ENCODE measurements at places on chromosomes 2 and 18.
A peak's percentile ranks its signal among the peaks of the same experiment; 100 is the strongest.

- DNase-seq = peak; percentile 64
These were observed 65.5 kb downstream of the DGKD start for GRCh38 chr2:233419602-233420391.

- DNase-seq = no peak
These were observed 3.5 kb upstream of the B3GNT7 start for GRCh38 chr2:231391981-231392380.

DNA sequence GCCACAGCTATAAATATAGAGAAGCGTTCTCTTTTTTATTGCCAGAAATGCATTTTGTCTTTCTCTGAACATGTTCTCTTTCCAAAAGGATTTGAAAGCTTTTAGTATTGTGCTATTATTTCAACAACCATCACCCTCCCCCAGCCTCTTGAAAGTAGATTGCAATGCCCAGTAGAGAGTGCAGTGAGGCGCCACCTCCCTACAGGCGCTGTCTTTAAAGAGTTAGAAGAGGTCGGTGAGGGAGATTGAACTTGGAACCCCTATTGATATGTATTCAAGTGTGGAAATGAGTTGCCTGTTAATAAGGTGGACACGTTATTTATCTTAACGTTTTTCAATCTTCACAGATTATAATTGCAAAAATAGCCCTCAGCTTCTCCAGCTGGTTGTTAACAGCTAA is 360.3 kb downstream of the LRP1B start:
- DNase-seq = no peak

DNA sequence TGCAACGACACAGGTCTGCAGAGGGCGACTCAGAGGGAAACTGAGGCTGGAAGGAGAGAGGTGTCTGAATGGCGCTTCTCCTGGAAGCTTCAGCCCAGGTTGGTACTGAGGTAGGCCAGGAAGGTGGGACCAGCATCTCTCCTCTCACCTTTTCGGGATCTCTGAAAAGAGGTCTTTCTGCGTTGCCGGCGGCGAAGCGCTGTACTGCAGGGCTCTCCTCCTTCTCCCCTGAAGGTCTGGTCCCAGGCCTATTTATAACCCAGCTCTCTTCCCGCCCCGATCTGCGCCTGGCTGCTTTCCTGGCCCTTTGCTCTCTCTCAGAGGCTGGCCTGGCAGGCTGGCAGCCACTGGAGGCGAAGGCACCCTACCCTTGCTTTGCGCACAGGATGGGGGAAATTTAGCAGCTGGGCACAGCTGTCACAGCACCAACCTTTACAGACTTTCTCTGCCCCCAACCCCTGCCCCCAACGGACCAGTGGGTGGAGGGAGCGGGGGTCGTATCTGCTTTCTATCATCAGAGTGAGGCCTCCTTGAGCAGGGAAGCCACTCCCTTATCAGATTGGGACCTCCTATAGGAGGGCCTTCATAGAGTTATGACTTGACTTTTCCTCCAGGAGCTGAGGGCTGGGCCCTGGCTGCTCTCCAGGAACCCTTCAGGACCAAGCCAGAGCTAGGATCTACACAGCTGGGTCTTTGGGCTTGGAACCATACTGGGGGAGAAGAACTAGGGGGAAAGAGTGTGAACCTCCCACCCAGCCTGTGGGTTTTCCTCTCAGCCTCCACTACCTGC is 1.1 kb downstream of the DYSF start:
- no peak for DNase-seq

DNA sequence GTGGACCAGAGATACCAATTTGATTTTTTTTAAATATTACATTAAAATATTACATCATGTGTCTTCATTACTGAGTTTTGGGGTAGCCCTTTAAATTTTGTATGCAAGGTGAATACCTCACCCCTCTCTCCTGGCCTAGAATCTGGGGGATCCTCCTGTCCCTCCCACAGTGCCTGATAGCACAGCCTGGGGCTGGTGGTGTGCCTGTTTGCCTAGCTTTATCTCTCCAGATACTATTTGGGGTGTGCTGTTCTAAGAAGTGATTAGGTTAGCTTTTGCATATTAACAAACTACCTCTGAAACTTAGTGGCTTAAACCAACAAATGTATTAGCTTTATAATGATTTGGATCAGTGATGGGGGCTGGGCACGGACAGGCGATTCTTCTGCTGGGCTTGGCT is 20.7 kb upstream of the B3GNT7 start:
- no peak for DNase-seq

DNA sequence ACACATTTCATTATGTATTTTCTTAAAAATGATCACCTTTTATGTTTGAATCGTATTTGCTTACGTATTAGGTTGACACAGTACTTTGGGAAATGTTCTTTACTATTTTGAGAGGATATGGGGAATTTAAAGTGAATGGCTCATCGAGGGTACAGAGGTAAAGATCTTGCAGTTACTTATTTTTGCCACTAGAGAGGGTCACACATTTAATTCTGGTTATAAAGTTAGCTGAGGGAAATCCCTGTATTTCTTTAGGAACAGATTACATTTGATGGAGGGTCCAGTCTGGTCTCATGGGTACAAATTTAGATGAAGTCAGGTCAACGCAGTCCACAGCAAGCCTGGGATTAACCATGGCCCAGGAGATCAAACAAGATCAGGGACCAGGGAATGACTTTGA is 24.5 kb downstream of the DYNC2LI1 start:
- no peak for DNase-seq

DNA sequence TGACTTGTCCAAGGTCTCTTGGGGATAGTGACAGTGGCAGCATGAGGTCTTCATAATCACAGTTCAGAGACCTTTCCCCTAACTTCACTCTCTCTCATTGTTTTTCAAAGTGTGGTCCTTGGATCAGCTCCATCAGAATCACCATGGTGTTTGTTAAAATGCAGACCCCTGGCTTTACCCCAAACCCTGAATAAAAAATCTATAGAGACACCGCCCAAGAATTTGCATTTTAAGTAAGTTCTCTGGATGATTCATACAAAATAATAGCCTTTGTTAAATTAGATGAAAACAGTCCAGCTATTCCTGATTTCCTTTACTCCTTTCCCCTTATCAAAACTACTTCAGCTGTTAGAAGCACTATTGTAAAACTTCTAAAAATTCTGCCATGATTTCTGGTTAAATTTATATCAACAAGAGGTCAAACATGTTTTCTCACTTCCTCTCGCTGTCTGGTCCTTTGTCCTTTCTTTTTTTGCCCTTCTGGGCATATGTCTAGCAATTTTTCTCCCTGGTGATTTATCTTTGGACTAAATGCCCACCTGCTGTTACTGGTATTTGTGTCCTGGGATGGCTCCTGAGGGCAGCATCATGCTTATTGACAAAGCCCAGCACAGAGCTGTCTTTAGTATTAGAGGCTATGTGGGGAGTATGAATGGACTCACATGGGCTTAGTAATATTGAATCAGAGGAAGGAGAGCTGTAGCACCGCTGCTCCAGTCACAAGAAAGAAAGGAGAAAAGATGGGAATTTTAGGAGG is 63.4 kb downstream of the LHCGR start:
- DNase-seq = no peak

DNA sequence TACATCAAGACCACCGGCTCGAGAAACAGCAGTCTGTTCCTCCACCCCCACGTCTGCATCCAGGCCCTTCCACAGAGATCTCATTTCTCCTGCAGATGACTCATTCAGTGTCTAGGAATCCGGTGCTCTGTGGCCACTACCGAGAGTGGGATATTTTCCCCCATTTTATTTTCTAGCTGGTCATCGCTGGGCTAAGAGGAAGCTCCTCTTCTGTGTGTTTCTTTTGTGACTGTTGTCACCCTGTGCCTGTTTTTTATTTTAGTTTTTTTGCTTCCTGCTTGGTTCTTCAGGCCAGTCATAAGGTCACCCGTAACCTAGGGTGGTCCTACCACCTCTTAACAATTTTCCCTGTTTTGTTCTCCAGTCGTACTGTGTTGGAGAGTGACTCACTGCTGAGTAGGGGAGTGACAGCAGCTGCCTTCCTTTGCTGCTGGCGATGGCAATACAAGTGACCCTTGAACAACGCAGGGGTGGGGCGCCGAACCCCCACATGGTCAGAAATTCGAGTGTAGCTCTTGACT is 6.7 kb downstream of the RAMP1 start:
- no peak for DNase-seq

- DNase-seq = no peak
These were observed 8.2 kb upstream of the TOGARAM2 start for GRCh38 chr2:28972778-28973335.

GRCh38 chr2:146659976-146660375 is 1184.9 kb upstream of the ACVR2A start:
- no peak for DNase-seq

DNA sequence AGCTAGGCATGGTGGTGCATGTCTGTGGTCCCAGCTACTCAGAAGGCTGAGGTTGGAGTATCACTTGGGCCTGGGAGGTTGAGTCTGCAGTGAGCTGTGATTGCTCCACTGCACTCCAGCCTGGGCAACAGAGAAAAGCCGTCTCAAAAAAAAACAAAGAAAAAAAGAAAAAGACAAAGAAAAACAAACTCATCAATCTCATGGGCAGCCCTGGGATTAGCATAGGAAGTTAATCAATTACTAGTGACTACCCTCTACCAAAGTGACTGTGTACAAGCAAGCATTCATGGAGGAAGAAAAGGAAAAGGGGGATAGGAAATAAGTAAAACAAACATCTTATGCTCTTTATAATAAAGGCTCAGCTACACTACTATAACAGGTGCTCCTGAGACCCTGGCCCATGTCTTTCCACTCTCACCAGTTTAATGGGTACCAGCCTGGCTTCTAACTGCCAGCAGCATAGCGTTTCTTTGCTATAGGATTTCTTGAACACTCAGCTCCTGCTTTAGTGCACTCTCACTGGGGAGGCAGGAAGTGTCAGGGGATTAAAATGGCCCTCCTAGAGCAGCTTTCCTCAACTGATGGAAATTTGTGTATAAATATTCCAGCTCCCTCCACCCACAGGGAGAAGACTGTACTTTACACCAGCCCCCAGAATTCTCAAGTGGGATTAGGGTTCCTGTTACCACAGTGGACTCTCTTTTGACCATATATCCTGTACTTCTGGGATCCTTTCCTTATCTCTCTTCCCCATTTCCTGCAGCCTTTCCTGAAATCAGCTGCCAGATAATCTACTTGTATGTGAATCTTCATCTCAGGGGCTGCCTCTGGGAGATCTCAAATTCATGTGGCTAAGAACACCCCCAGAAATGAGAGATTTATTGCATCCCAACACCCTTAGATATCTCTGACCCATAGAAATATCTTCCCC is 91.3 kb upstream of the GLS start:
- no peak for DNase-seq

- no peak for DNase-seq
These were observed 43.0 kb downstream of the EFEMP1 start for GRCh38 chr2:55880416-55881143.

DNA sequence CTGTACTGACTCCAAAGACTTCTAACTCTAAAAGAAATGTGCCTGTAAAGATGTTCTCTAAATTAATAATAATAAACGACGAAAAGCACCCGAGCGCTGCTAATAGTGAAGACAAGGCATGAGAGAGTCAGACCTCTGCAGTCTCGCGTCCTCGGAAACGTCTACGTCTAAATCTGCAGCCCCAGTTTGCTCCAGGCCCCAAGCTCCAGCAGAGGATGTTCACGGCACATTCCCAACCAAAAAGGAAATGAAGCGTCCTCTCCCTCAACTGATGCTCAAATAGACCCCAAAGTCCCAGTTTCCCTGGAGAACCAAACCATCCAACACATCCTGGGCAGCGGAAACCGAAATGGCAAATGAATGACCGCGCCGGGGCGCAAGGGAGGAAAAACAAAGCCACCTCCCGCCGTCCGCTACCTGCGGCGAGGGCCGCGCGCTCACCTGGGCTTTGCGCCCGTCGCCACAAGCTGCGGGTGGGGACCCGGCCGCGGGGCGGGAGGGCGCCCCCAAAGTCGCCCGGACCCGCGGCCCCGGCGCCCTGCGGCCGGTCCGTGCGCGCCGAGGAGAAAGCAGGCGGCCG is 47.1 kb upstream of the CCDC150 start:
- DNase-seq = peak; percentile 11

DNA sequence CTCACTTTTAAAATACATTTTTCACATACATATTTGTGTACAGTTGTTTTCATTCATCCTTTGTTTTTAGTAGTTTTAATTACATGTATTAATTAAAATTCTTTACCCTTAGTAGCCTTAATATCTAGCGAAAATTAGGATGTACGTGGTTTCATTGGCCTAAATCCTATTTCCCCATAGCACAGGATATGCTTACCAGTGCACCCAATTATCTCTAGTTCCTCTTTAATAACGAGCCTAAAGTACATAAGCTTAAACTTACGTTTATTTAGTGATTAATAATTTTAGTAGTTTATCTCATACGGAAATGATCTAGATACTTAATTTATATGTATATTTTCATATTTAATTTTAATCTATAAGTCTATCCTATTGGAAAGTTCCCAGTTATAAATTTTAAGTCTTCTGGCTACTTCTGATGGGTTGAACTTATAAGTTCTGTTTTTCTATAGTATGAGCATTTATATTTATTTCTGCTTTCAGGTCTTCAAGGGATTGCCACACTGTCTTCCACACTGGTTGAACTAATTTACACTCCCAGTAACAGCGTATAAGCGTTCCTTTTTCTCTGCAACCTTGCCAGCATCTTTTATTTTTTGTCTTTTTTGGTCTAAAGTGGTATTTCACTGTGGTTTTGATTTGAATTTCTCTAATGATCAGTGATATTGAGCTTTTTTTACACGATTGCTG is 21.4 kb upstream of the RUFY4 start:
- no peak for DNase-seq

DNA sequence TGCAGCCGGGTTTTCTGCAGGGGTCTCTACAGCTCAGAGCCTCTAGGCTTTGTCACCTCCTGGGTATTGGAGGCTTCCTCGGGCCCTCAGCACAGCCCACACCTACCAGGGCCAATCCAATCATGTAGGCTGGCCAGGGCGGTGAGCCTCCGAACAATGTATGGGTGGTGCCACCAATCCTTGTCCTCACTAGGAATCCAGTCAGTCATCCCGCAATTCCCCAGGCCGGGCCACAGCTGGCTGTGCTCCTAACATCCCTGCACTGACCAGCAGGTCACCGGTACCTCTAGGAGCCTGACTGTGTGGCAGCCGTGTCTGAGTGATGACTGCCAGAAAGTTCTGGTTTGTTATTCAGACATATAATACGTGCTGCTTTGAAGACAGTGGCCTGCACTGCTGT is 129.4 kb downstream of the SH3RF3 start:
- no peak for DNase-seq

- DNase-seq = no peak
These were observed 91.7 kb upstream of the MBOAT2 start for GRCh38 chr2:9095226-9095625.

GRCh38 chr18:12656605-12656937 is 1.3 kb downstream of the SPIRE1 start:
- DNase-seq = no peak

All from stimulated activated CD4-positive, alpha-beta T cell treated with anti-CD3 and anti-CD28 coated beads, Interleukin-15, amount 100 ng/mL, for 24 hours (primary cell).